ENCODE measurements at places on chromosomes 12 and 14. TPM values are rescaled to one million over a fixed set of nuclear protein-coding genes. Genes with fewer than 3 reads are reported as not detected.

GRCh38 chr12:104886418-104887401 lies 71.4 kb downstream of the SLC41A2 start:
- DNase-seq, result no peak

DNA sequence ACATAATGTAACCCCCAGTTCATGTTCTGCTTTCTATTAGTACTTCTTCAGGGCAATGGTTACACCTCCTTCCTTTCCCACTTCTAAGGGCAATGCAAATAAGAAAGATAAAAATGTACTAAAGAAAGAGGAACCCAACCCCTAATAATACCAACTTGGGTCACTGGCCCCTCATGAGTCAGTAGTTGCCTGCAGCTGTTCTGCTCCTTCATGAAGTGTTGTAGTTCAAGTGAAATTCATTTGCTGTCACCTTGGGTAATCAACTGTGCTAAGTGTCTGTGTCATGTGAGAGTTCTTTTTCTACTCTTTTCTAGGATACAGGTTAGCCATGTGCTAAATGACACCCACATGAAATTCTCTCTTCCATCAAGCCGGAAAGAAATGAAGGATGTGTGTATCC lies 91.8 kb downstream of the PLXNC1 start:
- DNase-seq, result no peak

The FGF6 gene
- not detected for total RNA-seq

GRCh38 chr14:75625034-75625433 lies 35.6 kb downstream of the ERG28 start:
- no peak for DNase-seq

DNA sequence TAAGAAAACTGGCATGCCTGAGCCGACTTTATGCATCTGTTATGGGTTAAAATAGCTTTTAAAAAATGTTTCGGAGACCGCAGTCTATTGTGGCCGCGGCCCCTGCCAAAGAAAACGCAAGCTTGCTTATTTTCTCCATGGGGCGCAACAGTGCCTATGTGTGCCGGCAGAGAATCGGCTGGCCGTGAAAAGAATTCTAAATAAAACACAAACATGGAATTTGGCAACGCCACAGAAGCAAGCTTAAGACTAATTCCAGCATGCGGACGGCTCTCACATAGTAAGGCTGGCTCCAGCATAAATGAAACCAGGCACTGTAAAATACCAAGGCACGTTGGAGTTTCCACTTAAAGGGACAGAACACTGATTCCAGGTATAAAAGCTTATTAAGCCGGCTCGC lies 56.7 kb downstream of the BCL11B start:
- no peak for DNase-seq

DNA sequence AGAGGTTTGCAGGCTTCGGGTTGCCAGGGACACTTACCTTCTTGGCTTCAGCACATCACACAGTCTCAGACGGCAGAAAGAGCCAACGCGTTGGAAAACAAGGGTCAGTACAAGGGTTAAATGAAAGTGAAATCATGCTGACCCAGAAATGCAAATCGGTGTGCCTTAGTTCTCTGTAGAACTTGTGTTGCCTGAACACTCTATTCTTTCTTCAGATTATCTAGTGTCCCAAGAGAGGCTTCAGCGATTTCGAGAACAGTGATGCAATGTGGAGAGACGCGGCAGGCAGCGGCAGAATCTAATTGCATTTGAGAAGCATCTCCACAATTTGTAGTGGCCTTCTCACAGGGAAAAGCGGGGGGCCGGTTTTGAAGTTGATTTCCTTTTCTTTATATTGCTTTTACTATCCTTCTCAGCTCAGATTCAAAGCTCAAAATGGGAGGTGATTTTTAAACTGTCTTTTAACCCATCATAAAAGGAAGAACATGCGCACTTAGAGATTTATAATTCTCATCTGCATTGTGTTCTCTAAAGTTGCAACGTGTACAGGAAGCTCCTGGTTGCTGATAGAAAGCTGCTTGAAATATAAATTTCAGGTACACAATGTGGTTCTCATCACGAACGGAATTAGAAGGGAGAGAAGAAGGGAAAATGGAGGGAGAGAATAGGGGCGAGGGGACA lies 67.8 kb upstream of the EGLN3 start:
- DNase-seq, result peak; percentile 40

GRCh38 chr14:105860615-105861580 lies 334.5 kb downstream of the TMEM121 start:
- peak; percentile 2 for DNase-seq

The TAS2R9 gene
- not detected for total RNA-seq

GRCh38 chr12:127270193-127270592 lies 996.8 kb upstream of the TMEM132C start:
- DNase-seq, result no peak

- DNase-seq, result no peak
These were observed 124.9 kb downstream of the ATP23 start for GRCh38 chr12:58066296-58066695.

The HPD gene
- not detected for total RNA-seq

DNA sequence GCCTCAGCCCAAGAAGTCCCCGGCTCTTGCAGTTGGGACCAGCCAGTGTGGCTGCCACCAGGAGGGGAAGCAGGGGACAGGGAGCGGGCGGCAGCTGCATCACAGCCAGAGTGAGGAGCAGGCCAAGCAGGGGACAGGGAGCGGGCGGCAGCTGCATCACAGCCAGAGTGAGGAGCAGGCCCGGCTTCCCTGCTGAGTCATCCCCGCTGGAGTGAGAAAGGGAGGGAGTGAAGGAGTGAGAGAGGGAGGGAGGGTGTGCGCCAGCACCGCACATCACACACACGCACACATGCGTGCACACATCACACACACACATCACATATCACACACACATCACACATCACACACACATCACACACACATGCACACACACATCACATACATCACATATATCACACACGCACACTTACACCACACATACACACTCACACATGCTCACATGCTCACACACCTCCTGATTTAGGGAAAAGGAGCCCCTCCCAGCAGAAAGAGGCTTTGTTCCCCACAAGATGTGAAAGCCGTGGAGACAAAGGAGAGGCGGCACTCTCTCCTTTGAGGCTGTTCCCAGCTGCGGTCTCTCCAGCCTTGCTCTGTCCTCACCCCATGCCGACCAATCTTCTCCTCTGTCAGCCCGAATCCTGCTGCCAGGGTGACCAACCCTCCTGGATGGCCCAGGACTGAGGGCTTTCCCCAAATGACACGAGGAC lies 16.7 kb upstream of the ZDHHC22 start:
- no peak for DNase-seq

- DNase-seq, result no peak
These were observed 52.0 kb upstream of the CCDC63 start for GRCh38 chr12:110794623-110795280.

GRCh38 chr12:105365231-105365630 lies 34.7 kb downstream of the C12orf75 start:
- no peak for DNase-seq

All from natural killer cell (primary cell).